ENCODE measurements at places on chromosomes 6 and 20.

GRCh38 chr6:43428112-43428570 lies 800 bp downstream of the ABCC10 start:
- DNase-seq: no peak

- no peak for DNase-seq
Observed at GRCh38 chr6:21395121-21395520, 198.4 kb upstream of the SOX4 start.

GRCh38 chr6:137878029-137878428 lies 11.0 kb downstream of the TNFAIP3 start:
- DNase-seq: no peak

GRCh38 chr6:122610690-122611455 lies 668 bp downstream of the PKIB start:
- peak; percentile 29 for DNase-seq

- no peak for DNase-seq
Observed at GRCh38 chr6:85484948-85485347, 35.1 kb downstream of the NT5E start.

DNA sequence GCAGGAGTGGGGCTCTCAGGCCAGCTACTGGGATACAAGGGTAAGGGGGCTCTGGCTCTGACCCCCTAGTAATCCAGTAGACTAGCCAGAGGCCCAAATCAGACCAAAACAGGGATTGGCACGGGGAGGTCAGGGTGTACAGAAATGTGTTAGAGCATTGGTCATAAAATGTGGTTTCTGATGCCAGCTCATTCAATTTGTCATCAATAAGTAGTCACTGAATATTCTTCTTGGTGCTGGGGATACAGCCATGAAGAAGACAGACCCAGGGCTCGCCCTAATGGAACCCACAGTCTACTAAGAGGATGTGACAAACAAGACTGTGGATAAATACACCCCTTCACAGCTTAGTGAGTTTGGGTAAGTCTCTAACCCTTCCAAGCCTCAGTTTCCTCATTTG lies 11.1 kb downstream of the MAP1LC3A start:
- DNase-seq: no peak

DNA sequence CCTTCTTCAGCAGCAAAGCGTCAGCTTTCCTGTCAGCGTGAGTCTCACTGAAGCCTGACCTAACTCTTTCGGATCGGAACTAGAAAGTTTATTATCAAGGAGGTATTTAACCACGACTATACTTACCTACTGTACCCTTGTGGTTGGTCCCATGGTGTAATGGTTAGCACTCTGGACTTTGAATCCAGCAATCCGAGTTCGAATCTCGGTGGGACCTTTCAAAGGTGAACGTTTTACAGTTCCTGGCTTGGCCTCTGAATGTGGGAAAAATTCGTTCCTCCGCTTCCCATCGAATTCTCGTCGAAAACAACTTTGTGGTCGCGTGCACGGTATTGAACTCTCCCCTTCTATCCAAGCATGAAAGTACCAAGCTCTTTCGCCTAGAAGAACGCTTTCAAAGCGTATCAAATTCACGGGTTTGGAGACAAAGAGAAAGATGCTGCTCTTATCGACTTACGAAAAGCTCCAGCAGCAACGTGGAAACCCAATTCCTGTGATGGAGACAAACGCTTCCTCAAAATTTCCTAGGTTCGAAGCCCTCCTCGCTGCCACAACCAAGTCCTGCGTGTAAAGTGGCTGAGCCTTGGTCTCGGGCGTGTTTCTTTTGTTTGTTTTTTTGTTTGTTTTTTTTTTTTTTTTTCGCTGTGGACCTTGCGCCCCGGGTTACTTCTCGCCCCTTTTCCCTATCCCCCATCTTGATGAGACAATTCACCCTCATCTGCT lies 63.7 kb downstream of the GPX5 start:
- peak; percentile 92 for DNase-seq

- no peak for DNase-seq
Observed at GRCh38 chr20:563187-563586, 19.6 kb upstream of the CSNK2A1 start.

GRCh38 chr6:11409371-11409770 lies 128.2 kb upstream of the TMEM170B start:
- no peak for DNase-seq

GRCh38 chr20:53922901-53923314 lies 147.5 kb downstream of the BCAS1 start:
- no peak for DNase-seq

- DNase-seq: no peak
Observed at GRCh38 chr6:89398762-89399525, 13.1 kb downstream of the RRAGD start.

GRCh38 chr6:129507059-129507807 lies 202.7 kb downstream of the ARHGAP18 start:
- no peak for DNase-seq

DNA sequence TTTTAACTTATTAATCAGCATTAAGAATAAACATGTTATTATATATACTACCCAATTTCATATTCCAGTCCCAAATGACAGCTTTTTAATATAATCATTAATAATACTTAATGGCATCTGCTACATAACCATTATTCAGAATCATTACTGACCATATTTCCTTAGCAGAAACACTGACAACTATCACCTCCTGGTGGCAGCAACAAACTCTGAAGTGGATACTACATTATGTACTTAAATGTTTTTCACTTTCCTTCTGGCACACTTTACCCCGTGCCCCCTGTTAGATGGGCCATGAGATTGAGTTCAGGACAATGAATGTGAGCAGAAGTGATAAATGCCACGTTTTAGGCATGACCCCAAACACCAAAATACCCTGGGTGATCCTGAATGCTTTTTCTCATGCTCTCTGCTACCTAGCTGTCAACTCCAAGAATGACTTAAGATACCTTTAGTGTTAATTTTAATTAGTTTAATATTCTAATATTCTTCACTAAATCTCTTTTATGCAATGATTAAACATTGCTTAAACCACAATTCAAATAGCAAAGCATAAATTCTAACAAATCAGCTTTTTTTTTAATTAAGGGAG lies 77.1 kb downstream of the LMBRD1 start:
- DNase-seq: no peak

DNA sequence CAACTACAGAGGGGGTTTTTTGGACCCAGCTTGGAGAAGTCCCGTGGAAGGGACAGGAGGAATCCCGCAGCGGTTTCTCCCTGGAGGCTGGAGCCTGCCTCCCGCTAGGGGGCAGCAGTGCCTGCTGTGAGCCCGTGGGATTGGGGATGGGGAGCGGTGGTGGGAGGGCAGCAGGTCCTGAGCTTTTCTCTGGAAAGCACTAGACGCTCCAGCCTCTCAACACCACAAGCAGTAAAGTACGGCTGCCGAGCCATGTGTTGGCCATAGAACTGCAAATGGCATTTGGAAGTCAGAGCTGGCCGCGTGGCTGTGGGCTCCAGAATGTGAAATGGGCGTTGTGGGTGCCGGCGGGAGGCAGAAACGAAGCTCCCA lies 47.8 kb downstream of the GMPR start:
- no peak for DNase-seq

DNA sequence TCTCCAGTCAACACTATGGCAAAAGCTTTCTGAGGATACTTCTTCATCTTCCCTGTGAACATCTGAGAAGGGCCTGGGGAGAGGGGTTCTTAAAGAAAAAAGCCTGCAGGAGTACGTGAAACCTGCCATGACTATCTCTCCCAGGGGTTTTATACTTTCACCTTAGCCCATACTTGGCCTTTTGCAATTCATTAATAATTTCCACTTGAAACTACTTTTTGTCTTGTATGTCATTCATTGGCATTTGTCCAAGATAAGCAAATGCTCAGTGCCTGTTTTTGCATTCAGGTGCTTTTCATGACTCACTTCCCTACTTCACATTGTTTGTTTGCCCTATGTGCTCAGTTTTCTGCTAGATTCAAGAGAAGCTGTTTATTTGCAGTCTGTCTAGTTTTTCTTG lies 580.3 kb upstream of the GJE1 start:
- DNase-seq: no peak

- DNase-seq: no peak
Observed at GRCh38 chr6:42702200-42702599, 20.2 kb downstream of the PRPH2 start.

DNA sequence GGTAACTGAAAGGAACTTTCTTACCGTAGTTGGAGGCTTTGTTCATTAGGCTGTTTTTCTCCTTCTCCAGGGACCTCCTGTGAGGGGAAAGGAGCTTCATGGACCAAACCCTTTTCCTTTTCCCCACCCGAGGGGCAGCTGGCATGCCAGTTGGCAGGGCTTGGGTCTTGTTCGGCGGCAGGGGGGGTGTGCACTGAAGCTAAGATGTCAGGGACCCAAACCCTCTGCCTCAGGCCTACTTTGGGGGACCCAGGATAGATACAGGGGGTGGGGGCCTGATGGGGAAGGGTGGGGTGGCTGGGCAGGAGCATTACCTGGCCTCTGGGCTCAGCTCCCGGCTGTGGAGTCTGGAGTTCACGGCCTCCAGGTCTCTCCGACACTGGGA lies 14.9 kb downstream of the CCDC167 start:
- DNase-seq: no peak

DNA sequence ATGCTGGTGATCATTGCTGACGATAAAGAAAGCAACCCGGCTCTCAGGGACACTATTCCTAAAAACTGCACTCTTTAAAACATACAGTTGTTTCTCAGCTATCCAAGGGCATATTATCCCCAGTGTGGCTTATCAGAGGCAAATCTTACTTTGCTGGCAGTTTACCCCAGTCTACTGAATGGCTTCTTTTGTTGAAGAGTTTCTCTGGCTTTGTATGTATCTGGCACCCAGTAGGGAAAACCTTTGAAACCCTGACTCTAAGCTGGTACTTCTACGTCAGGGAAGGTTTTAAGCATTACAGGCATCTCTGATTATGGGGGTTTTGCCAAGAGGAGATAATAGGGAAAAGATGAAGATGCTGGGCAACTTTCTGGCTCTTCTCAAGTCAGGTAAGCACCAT lies 637.6 kb upstream of the CHD6 start:
- no peak for DNase-seq

DNA sequence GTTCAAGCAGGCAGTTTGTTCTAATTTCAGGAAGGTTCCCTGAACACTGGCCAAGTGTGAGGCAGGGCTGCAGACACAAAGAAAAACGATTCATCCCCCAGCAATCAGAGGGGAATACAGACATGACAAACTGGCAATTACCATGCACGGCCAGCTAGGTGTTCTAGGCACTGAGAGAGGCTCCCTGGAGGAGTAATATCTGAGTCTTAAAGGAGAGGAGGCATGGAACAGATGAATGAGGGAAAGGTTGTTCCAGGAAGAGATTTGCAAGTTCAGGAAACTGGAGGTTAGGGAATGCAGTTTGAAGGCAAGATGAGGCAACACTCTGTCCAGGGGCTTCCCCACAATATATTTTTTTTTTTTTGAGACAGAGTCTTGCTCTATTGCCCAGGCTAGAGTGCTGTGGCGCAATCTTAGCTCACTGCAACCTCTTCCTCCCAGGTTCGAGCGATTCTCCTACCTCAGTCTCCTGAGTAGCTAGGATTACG lies 11.1 kb downstream of the RRAGD start:
- DNase-seq: no peak

- DNase-seq: no peak
Observed at GRCh38 chr6:13400772-13401171, 72.4 kb upstream of the TBC1D7 start.

Measured in left renal cortex interstitium (tissue), 4 donors.